ENCODE measurements at places on chromosomes 2 and 18.

DNA sequence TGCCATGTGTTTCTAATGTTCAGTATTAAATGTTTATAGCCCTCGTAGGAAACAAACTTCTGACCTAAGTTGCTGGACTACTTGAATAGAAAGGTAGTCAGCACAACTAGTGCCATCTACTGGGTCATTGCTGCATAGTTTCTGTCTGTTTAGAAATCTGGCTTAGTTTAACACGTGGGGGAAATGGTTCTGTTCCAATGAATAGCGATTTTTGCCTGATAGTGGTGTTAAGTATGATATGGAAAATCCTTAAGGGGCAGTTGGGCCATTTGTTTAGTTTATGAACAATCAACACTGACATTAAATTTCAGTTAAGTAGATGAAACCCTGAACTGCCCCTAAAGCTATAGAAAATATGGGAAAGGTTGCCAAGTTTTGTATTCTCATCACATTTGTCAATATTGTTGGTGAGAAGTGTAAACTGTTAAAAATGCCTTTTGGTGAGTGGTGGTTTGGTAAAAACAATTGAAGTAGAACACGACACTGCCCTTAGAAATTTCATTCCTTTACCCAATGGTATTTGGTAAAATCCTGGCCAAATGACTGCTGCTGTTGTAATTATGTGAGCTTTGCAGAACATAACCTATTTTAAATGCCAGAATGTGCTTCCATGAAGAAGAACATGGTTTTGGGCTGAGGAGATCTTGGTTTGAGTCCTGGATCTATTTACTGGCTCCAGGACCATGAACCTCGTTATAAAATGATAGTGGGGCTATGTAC lies 13.2 kb downstream of the NABP1 start:
- DNase-seq = peak; percentile 79

- no peak for DNase-seq
Observed at GRCh38 chr2:240797914-240798313, 22.1 kb downstream of the KIF1A start.

DNA sequence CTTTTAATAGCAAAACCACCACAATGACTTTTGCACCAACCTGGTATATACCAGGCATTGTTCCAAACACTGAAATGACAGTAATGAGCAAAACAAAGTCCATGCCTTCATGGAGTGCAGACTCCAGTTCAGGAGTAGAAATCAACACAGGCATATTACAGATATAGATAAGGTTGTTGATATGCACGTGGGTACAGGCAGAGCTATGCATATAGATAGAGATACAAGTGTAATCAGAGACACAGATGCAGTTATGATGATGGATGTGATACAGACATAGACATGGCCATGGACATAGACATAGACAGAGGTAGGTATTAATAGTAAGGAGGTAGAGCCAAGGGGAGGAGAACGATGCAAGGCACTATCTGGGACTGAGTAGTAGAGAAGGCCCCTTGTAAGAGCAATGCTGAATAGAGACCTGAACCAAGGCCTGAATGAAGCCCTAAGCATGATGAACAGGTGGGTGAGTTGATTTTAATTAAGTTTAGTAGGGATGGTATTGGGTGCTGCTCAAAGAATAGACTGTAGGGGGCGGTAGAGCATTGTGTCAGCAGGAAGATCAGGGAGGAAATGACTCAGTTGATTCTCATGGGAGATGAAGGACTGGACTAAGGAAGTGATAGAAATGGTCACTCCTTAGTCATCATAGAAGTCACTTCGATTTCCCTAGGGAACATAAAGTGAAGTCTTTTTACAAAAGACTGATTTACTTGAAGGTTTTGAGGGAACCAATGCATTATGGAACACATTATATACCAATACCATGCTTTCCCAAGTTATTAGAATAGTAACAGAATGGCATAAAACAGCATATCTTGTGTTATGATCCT lies 39.4 kb downstream of the CMPK2 start:
- DNase-seq = peak; percentile 76

DNA sequence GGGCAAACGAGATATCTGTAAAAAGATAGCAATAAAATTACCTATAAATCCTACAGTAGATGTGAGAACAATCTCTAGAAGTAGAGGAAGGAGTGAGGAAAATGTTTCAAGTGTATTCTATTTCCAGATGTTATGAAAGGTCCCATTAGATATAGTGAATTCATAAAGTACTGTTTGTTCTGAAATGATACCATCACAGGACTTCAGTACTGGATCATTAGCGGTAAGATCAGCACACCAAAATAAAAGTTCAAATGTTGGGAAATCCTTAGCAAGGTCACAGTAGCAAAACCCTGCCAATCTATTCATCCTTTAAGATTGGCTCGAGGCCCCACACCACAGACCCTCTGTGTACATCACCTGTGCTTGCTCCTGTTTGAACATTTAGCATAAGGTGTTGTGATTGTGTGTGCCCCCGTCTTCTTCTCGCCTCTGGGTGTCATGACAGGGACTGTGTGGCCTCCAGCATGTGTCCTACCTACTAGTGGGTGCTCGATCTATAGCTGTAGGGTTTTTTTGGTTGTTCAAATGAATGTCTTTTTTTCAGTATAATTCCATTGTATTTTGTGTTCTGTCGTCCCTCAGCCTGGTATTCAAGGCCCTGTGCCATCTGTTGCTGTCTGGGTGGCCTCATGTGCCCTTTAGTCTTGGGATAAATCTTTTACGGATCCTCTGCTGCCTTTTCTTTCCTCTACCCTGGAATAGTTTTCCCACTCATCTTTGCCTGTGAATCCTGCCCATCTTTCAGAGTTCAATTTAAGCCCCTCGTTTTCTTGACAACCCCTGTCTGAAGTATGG lies 9.1 kb downstream of the MFSD6 start:
- no peak for DNase-seq

DNA sequence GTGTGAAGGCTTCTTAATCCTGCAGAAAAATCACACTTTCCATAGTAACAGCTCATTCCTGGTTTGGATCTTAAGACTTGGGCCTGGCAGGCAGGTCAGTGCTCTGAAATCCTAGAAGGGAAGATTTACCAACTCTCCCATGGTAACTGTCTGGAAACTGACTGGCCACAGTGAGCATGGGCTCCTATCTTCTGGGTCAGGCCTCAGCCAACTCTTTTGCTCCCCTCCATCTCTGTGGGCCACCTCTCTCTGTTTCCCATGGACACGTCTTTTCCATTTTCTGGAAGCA lies 86.7 kb downstream of the ACAA2 start:
- no peak for DNase-seq

DNA sequence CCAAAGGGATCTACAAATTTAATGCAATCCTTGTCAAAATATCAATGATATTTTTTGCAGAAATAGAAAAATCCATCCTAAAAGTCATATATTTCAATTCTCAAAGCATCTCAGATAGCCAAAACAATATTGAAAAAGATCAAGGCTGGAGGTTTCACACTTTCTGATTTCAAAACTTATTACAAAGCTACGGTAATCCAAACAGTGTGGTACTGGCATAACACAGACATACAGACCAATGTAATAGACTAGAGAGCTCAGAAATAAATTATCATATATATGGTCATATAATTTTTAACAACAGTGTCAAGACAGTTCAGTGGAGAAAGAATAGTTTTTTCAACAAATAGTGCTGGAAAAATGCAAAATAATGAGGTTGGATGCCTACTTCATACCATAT lies 40.3 kb upstream of the PROKR1 start:
- no peak for DNase-seq

DNA sequence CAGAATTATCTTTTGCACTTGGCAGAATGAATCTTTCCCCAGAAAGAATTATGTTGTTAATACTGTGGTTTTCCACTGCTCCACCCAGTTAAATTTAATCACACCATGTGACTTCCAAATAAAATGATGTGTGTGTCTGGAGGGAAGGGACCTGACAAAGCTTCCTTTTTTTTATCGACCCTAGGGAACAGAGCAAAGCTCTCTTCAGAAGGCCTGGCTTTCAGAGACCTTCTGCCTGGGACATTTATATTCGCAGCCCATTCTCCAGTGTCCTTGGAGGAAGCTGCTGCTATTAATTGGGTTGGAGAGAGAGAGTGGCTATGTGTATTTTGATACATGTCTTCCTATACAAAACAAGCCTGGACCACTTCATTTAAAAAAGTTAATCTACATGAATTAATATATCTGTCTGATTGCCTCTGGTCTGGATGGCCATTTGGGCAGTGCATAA lies 233.7 kb downstream of the PRKCE start:
- no peak for DNase-seq

Data from DMS53 (cell line).